ENCODE measurements at places on chromosomes 12 and 14.
A peak's percentile ranks its signal among the peaks of the same experiment; 100 is the strongest.

GRCh38 chr12:95458761-95459160 lies 15.2 kb upstream of the METAP2 start:
- no peak for DNase-seq

- no peak for DNase-seq
These were observed 34.8 kb upstream of the VSX2 start for GRCh38 chr14:74204491-74204890.

DNA sequence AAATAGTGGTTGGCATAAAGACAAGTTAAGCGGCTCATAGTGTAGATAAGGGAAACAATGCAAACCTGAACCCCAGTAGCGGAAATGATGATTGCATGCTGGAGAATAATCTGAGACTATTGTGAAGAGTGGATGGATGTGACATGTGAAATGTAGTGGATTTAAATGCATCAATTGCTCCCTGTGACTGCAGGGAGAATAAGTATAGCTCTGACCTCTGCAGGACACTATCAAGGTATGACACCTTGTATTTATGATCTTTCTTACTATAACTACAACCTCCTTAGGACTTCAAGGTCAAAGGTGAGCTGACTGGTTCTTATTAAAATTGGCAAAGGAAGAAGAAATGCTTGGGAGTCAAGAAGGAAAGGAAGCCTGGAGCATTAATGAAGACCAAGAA lies 285.6 kb downstream of the GRIN2B start:
- DNase-seq, result no peak

DNA sequence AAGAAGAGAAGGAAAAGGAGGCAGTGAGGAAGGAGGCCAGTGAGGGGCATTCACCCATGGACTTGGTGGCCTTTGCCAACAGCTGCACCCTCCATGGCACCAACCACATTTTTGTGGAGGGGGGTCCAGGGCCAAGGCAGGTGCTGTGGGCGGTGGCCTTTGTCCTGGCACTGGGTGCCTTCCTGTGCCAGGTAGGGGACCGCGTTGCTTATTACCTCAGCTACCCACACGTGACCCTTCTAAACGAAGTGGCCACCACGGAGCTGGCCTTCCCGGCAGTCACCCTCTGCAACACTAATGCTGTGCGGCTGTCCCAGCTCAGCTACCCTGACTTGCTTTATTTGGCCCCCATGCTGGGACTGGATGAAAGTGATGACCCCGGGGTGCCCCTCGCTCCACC lies 11.4 kb upstream of the SMARCD1 start:
- no peak for DNase-seq

- peak; percentile 34 for DNase-seq
These were observed 536 bp downstream of the TM7SF3 start for GRCh38 chr12:27013611-27014084.

All from AG10803 (cell line).